ENCODE measurements at places on chromosomes 7 and 10. TPM values are rescaled to one million over a fixed set of nuclear protein-coding genes. Genes with fewer than 3 reads are reported as not detected.

BTRC gene
- 7.2 TPM for total RNA-seq

C7orf57 gene
- total RNA-seq, result 0.29 TPM

- DNase-seq, result no peak
These were observed 8.1 kb downstream of the CHN2 start for GRCh38 chr7:29202651-29203069.

DNA sequence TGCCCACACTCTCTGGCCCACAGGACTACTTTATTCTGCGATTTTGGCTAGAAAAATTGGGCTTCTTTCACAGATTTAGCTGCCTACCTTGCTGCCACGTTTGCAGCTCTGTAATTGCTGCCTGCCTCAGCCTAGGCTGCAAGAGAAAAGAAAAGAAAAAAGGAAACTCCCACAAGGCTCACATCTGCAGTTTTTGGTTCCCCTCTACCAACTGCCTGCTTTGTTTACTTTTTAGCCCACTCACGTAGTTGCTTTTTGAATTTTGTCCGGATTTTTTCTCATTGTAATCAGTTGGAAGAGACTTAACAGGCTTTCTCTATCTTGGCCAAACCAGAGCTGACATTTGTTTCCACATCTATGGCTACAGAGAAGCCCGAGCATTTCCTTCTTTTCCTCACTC, 24.3 kb downstream of the SUN3 start:
- no peak for DNase-seq

STOX1 gene
- 0.58 TPM for total RNA-seq

DNA sequence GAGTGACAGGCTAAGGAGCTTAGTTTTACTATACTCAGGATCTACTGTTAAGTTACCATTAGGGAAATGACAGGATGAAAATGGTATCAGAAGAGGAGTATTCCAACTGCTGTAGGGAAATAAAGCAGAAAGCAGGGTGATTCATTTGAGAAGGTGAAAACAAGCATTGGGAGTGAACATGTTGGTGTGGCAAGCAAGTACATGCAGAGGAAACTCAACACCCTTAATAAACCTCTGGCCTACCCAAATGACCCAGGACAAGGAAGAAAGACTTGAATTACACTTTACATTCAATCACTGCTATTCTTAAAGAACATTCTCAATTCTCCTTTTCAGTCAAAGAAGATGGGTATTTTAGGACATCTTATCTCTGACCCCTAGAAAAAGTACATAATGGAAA, 28.7 kb downstream of the ERLIN1 start:
- no peak for DNase-seq

SNCG gene
- 4.4 TPM for total RNA-seq

DNA sequence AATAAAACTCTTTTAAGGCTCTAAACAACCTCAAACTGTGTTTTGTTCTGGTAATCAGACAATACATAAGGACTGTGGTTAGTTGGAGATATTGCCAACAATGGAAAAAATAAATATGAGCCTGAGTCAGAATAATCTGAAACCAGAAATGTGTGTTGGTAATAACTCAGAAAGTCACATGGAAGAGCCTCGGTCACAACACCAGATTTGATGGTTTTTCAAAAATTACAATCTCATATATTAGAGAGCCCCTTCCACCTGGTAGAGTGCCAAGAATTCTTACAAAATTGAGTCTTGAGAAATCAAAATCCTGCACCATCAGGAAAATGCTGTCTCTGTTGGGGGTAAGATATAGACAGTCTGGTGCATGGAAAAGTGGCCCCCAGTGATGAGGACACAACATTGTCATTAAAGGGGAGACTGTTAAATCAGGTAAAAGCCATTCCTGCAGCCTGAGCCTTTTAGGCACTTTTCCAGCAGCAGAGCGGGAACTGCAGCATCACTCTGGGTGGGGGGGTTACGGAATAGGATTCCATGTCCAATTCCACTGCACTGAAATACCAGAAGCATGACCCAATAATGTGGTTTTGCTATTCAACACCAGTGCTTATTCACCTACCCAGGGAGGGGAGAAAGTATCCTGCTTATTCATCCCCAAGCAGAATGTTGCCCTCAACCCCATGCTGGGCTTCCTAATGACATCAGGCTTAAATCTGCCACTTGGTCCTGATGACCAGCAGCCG, 9.5 kb upstream of the ADAM12 start:
- DNase-seq, result peak; percentile 99

DNA sequence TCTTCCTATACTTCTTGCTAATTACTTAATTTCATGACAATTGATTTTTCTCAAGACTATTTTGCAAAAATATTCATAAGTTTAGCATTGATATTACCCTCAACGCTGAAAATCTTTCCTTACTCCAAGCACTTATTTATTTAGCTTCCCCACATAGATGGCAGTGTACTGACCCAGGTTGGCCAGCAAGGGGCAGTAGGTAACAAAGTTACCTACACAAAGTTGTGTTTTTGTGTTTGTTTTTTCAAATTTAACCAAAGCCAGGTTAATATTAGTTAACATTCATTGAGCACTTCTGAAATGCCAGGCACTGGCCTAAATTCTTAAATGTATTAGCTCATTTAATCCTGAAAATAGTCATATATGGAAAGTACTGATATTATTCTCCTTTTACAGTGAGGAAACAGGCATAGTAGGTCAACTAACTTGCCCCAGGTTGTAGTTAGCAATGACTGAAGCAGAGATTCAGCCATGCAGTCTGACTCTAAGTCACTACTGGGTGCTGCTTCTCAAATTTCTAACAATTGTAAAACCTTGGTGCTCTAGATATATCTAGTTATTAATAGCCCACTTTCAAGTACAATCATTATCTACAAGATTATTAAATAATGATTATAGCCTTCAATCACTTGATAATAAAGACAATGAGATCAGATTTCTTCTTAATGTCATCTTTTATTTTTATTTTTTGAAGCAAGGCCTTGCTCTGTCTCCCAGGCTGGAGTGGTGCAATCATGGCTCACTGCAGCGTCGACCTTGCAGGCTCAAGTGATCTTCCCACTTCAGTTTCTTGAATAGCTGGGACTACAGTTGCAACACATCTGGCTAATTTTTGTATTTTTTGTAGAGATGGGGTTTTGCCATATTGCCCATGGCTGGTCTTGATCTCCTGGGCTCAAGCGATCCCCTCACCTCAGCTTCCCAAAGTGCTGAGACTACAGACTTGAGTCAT, 5.8 kb upstream of the GGCT start:
- peak; percentile 46 for DNase-seq

ARHGAP19 gene
- total RNA-seq, result 10.3 TPM

- DNase-seq, result no peak
These were observed 628 bp downstream of the TAF6 start for GRCh38 chr7:100118388-100119071.

DNA sequence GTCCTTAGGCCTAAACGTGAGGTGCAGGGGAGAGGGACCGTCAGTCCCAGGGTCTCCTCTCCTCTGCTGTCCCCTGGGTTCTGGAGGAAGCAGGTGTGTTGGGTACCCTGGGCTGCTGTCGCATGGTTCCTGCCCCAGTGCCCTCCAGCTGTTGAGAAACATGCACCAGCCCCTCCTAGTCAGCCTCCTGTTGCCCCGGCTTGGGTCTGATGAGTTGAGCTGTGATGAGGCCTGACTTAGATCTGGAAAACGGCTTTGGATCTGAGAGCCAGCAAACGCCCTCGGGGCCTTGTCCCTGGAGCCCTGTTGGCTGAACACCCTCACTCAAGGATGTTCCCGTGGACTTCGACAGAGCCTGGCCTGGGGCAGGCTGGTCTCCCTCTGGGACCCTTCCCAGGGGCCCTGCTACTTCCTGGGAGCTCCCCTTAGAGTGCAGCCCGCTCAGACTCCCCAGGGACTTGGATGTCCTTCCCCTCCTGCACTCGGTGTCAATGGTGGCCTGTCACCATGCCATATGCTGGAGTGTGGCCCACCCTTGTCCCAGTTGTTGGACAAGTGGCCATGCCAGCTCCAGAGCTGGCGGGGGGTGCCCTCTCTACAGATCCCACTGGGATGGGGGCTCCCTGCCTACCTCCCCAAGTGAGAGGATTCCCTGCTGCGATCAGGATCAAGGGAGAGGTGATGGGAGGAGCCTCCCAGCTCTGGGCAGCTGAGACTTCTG, 12.3 kb downstream of the ZNF316 start:
- DNase-seq, result no peak

DNA sequence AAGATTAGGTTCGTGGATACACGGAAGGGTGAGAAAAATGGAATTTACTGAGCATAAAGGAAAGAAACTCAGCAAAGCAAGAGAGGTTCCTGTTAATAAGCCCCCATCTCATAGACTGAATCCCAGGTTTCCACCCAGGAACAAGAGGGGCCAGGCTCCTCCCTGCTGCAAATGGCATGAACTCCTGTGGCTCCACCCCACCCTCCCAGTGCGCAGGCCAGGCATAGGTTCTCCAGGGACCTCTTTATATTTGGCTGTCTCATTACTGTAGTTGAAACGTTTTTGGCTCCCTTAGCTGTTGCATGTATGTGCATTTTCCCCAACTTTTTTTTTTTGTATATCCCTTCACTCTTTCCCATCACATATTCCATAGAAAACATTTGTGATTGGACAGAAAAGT, 217.8 kb upstream of the NRP1 start:
- no peak for DNase-seq

- no peak for DNase-seq
These were observed 37.6 kb downstream of the ALOX5 start for GRCh38 chr10:45411607-45411940.

DNA sequence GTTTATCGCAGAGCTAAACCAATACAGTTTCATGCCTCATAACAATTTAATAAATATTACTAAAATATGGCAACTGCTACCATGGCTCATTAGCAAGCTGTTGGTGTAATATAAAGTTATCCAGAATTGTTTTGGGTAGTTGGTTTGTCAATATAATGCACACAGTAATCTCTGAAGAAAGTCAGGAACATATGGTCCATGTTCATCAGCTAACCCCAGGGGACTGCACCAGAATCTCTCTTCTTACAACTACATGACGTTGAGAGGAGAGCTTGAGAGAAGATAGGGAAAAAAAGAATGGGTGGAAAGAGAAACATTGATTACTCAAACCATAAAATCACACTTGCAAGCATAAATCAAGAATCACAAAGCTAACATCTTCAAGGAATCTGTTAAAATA, 333.7 kb downstream of the NRG3 start:
- DNase-seq, result no peak

MAGI2 gene
- total RNA-seq, result 3.6 TPM

ADAP1 gene
- 0.57 TPM for total RNA-seq

DNA sequence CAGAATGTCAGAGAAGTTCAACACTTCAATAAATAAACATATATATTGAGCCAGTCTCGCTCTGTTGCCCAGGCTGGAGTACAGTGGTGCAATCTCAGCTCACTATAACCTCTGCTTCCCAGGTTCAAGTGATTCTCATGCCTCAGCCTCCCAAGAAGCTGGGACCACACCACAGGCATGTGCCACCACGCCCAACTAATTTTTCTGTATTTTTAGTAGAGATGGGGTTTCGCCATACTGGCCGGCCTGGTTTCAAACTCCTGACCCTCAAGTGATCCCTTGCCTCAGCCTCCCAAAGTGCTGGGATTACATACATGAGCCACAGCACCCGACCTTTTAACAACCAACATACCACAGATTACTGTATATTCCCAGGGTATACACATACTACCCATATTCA, 134.2 kb downstream of the JMJD1C start:
- peak; percentile 8 for DNase-seq

CBX3 gene
- total RNA-seq, result 259 TPM

DNA sequence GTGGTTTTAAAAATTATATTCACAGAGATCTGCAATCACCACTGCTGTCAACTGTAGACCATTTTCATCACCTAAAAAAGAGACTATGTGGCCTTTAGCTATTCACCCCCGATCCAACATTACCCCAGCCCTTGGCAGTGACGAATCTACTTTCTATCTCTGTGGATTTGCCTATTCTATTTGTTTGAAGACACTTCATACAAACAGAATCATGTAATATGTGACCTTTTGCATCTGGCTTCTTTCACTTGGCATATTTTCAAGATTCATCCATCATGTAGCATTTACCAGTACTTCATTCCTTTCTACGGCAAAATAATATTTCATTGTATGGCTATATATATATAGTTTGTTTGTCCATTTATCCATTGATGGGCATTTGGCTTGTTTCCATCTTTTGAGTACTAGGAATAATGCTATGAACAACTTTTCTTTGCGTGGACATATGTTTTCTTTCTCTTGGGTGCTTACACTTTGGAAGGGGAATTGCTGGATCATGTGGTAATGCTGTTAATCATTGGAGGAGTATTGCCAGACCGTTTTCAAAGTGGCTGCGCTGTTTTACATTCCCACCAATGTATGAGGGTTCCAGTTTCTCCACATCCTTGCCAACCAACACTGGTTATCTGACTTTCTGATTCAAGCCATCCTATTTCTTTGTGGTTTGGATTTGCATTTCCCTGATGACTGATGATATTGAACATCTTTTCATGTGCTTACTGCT, 22.3 kb downstream of the ADAMTS14 start:
- DNase-seq, result no peak

SMKR1 gene
- total RNA-seq, result 0.71 TPM

FKBP6 gene
- not detected for total RNA-seq

TMEM236 gene
- total RNA-seq, result under 0.01 TPM

DNA sequence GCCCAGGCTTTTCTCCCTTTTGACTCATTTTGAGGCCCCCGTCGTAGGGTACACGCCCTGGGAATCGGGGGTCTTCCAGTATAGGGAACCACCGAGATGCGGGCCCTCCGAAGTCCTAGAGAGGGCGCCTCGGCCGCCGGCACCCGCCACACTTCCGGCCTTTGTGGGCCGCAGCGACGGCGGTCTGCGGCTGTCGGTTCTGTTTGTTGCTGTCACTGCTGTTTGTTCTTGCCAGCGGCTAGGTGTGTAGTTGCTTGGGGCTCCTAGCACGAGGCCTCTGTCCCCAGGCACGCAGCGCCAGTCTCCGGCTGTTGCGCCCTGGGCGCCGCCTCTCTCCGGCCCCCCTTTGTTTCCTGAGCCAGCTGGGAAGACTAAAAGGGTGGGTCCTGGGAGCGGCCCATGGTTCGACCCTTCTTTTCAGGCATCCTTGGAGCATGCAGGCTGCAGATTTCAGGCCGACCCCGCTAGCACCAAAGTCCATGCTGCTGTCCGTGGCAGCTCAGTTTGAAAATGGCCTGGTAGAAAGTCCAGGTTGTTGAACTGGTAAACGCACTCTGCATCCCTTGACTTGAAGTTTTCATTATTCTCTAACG, 17.8 kb upstream of the ZKSCAN1 start:
- DNase-seq, result no peak

- no peak for DNase-seq
These were observed 152.7 kb upstream of the GLI3 start for GRCh38 chr7:42389697-42390096.

GRCh38 chr10:3347413-3348182, 175.0 kb upstream of the PITRM1 start:
- DNase-seq, result no peak
